Glomerular endothelial cell (primary cell): ENCODE measurements at places on chromosomes 5 and 9. TPM values are rescaled to one million over a fixed set of nuclear protein-coding genes. Genes with fewer than 3 reads are reported as not detected.
A peak's percentile ranks its signal among the peaks of the same experiment; 100 is the strongest.

DNA sequence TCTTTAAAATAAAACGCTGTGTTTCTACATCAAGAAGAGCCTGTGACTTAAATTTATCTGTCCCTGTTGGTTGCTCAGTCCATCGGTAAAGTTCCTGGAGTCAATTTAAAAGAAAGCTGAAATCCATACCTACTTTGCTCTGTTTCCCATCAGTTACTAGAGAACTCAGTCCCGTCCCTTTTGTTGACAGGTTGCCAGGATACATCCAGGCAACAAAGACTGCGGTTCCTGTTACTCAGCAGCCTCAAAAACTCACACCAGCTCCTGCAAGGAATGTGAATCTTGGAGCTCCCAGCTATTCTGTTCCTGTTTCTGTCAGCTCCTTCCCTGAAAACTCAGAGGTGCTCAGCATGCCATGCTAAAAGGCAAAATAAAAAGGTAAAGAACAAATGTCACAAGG lies at the start of gene ZNF474:
ZNF474 (plus strand) TSS at position 241 of the 400 bp plus-strand sequence. CDS start 22,445 bp downstream, outside the sequence.
- DNase-seq = peak; percentile 93

Gene ANKRD18B
- total RNA-seq = 0.82 and 0.93 TPM in 2 replicates

DNA sequence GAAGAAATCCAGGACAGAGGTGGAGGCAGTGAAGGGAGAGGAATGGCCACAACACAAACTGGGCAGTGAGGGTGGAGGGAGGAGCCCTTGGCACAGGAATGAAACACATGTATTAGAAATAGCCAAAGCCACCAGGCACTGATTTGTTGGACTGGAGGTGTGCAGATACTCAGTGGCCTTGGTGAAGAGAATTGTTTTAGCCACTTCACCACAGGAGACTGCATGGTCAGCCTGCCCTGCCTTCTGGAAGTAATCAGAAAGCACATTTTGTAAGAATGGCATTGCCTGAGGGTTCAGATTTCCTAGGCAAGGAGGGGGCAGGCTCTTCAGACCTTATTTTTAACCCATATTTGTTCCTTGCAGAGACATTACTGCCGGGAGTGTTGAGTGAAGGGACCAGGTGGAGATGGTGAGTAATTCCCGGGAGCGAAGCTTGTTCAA lies 2.2 kb downstream of the SGCD start:
- DNase-seq = no peak

DNA sequence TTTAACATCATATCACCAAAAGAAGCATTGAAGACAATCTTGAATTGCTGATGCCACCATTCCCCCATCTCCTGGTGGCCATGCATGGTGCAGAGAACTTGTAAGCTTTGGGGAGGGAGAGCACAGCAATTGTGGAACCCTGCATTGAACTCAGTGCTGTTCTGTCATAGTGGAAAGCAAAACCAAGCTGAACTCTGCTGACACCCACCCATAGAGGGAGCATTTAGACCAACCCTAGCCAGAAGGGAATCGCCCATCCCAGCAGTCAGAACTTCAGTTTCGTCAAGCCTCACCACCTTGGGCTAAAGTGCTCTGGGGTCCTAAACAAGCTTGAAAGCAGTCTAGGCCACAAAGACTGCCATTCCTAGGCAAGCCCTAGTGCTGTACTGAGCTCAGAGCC lies 37.4 kb upstream of the RUSC2 start:
- DNase-seq = no peak

GRCh38 chr5:154194345-154195329 lies 4.1 kb downstream of the GALNT10 start:
- DNase-seq = no peak

DNA sequence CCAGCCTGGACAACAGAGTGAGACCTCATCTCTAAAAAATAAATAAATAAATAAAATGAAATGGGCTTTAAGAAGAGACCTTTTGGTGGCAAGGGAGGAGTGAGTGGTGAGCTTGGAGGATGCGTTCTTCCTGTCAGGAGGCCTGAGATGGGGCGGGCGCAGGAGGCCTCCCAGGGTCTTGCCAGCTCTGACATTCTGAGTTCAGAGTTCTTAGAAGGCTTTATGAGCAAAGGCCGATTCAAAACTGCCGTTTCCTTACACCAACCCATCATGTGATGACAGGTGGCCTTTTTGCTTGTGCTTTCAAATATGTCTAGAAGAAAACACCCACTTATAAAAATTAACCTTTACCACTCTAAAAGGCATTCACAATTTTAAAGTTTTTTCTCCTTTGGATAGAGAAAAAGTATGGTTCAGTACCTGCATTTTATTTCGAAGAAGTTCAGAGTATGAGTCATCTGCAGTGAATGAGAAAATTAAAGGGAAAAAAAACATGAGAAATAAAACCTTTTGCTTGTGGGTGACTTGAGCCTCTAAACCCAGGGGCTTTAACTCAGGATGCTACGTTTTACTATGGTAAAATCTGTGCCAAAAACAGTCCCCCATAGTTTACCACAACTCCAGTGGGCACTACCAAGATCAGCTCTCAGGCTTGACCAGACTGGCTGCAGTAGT lies 157.4 kb upstream of the OTULINL start:
- DNase-seq = no peak

Gene SIT1
- total RNA-seq = not detected in 2 replicates

Gene TPM2
- total RNA-seq = 290 and 300 TPM in 2 replicates

Gene GPR21
- total RNA-seq = 1.1 TPM in 1 of 2 replicates, not detected in the other

- peak; percentile 63 for DNase-seq
Observed at GRCh38 chr9:127561491-127562278, 50.4 kb upstream of the STXBP1 start.

- no peak for DNase-seq
Observed at GRCh38 chr5:129930221-129930620, 26.0 kb downstream of the CHSY3 start.

GRCh38 chr5:94180761-94181160 lies 437.6 kb downstream of the KIAA0825 start:
- DNase-seq = no peak

Gene UBLCP1
- 27.5 and 28.5 TPM in 2 replicates for total RNA-seq

GRCh38 chr9:75414371-75415160 lies 326.3 kb downstream of the OSTF1 start:
- no peak for DNase-seq

GRCh38 chr9:131986576-131986975 lies 93.1 kb downstream of the MED27 start:
- no peak for DNase-seq

DNA sequence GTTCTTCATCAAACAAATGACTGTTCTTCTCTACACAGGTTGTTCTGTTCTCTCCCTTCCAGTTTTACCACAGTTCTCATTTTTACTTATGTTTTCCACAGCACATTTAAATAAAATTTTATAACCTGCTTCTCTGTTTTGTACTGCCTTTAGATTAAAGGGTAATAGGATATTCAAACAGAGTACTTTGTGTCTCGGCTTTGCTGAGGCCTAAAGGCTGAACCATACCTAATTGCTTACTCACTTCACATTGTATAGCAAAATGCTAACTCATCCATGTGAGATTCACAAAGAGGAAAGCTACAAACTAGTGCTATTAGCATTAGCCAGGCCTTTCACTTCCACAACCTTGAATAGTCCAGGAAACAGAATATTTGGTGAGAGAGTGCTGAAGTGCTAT lies 200.3 kb downstream of the TRPM3 start:
- DNase-seq = no peak

Gene EGFLAM
- 1.2 and 4.3 TPM in 2 replicates for total RNA-seq

Gene NXNL2
- total RNA-seq = 0.29 TPM in 1 of 2 replicates, not detected in the other

Gene TCERG1
- 26.0 and 43.6 TPM in 2 replicates for total RNA-seq

DNA sequence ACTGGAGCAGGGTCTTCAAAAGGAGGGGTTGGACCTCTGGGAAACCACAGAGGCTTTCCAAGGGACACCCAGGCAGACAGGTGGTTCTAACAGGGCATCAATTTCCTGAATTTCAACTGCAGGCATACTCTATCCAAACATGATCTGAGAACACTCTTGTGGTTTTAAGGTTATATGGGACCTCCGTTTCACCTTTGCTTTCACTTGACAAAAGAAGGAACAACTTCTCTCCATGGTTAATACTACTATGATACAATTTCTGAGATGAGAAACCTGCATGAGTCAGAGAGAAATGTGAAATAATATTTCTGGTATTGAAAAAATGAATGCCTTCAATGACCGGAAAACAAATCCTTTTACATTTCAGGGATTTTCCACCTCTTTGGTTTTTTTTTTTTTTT lies 28.0 kb upstream of the ERAP1 start:
- DNase-seq = no peak

Gene FOXD1
- 10.8 and 16.8 TPM in 2 replicates for total RNA-seq

Gene BRINP1
- 0.12 TPM in 1 of 2 replicates, not detected in the other for total RNA-seq

GRCh38 chr5:553874-554273 lies 29.6 kb upstream of the SLC9A3 start:
- DNase-seq = no peak

Gene CTNND2
- total RNA-seq = not detected in 2 replicates

DNA sequence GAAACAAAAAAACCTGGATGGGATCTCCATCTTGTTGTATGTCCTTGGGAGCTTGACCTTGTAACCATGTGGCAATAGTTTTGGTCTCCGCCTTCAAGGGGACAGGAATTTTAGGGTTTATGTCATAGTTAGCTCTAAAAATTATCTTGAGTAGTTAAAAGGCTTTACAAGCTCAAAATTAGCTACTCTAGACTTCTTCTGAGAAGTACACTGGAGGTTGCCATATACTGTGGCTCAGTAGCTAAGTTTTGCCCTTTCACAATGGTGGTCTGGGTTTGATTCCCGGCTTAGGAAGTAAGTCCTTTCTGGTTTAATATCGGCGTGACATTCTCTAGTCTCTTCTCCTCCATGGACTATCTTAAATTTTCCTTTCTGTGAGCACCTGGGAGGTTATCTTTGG lies 48.9 kb upstream of the DMAC1 start:
- no peak for DNase-seq

Gene MARCOL
- not detected in 2 replicates for total RNA-seq

Gene LCN9
- total RNA-seq = not detected in 2 replicates

DNA sequence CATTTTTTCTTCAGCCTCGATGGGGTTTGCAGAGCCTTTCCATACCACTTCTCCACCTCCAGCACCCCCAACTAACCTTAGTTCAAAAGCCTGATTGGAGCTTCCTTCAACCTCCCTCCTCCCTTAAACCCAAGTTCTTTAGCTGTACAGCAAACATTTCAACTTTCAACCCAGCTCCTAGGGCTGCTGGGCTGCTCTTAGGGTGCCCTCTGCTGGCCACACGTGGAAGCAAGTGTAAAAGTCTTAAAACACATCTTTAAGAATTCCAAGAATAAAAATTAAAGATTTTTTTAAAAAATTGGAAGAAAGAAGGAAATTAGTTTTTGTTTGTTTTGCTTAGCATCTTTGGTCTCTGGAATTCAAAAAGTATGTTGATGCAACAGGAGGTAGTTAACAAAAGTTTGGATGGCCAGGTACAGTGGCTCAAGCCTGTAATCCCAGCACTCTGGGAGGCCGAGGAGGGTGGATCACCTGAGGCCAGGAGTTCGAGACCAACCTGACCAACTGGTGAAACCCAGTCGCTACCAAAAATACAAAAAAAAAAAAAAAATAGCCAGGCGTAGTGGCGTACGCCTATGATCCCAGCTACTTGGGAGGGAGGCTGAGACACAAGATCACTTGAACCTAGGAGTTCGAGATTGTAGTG lies 15.5 kb upstream of the HSD17B3 start:
- DNase-seq = peak; percentile 29

GRCh38 chr5:132689513-132689912 lies 15.7 kb downstream of the IL4 start:
- no peak for DNase-seq

Gene INSYN2B
- 3.0 and 8.0 TPM in 2 replicates for total RNA-seq

Gene ARL14EPL
- not detected in 2 replicates for total RNA-seq

DNA sequence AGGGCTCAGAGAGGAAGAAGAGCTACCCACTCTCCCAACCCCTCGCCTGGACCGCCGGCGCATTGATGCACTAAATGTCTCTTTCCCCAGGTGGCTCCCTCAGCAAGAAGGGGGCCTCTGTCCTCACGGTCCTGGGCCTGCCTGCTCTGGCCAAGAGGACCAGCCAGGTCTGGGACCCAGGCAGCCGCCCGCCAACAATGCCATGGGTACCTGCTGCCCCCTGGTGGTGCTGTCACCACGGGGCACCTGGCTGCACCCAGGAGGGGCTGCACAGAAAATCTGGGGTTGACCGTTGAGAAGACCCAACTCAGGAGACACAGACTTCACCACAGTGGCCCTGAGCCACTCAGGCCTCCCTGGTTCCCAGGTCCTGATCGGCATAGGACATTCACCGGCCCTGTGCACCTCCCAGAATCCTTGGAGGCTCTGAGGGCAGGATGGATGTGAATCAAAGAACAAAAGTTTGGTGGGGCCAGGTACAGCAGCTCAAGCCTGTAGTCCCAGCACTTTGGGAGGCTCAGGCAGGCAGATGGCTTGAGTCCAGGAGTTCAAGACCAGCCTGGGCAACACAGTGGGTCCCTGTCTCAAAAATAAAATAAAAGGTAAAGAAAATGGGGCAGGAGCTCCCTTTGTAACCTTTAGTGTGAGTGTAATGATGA lies 2.4 kb upstream of the VAV2 start:
- no peak for DNase-seq

Gene JMY
- 7.5 and 11.2 TPM in 2 replicates for total RNA-seq

GRCh38 chr9:117156771-117157535 lies 257.9 kb downstream of the ASTN2 start:
- DNase-seq = no peak

Gene KLF4
- total RNA-seq = 3.5 and 10.3 TPM in 2 replicates

DNA sequence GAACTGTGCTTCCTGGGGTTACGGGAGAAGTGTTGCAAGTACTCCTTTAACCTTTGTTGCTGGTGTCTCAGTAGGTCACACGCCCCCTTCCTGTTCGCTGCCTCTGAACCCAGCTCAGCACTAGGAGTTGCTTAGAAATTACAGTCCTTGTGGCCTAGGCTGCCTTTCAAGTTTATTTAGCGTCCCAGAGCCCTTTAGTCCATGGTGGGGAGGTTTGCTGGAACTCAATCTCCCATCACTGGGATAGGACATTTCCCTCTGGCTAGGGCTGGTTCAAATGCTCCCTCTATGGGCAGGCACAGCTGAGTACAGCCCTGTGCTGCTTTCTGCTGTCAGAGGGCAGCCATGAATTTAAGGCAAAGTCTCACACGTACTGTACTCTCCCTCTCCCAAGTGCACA lies 4.7 kb downstream of the IFNA8 start:
- no peak for DNase-seq

GRCh38 chr9:108748776-108749175 lies 107.0 kb downstream of the ACTL7B start:
- DNase-seq = no peak

- DNase-seq = no peak
Observed at GRCh38 chr9:84393266-84393950, 52.9 kb upstream of the SLC28A3 start.

DNA sequence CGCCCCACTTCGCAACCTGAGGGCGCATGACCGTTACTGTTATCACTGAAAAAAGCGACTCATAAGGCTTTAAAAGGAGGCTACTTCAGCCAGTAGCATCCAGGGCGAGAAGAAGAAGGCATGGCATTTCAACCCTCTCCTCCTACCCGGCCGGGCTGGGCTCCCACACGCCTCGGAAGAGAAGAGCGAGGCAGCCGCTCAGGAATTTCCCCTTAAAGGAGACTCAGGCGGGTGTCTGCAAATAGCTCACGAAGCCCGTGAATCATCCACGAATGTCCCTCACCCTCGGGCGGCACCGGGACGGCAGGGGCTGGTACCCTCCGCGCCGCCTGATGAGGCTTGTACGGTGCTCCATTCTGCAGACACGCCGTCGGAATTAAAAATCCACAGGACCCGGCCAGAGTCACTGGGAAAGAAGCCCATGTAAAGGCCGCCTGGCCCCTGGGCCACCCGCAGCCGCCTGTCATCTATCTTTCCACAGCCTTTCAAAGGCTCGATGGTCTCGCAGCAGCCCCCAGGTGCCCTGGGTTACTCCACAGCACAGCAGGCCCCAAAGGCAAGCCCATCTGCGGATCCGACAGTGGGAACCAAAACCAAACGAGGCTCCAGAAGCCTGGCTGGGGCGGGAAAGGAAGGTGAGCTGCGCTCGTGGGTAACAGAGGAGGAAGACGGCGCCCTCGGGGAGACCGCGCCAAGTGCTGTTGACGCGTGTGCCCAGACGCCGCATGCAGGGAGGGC lies 11.8 kb downstream of the SLC12A7 start:
- DNase-seq = no peak
